ENCODE measurements at places on chromosomes 3 and 15.

DNA sequence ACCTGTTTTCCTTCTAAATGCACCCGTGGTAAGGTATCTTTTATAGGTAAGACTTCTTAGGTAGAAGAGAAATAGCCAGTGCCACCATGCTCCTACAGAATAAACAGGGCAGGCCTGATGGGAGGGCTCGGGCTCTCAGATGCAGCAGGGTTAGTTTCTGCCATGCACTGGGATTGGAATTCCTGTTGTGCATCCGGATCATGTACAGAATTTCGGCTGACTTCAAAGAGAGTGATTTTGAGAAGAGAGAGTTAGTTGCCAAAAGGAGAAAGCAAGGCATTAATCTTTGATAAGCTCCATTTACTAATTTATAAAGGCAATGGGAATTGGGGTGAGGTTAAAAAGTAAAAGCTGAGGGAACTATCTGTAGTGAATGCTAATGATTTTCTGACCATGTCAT is 211.2 kb downstream of the WDR72 start:
- no peak for DNase-seq

DNA sequence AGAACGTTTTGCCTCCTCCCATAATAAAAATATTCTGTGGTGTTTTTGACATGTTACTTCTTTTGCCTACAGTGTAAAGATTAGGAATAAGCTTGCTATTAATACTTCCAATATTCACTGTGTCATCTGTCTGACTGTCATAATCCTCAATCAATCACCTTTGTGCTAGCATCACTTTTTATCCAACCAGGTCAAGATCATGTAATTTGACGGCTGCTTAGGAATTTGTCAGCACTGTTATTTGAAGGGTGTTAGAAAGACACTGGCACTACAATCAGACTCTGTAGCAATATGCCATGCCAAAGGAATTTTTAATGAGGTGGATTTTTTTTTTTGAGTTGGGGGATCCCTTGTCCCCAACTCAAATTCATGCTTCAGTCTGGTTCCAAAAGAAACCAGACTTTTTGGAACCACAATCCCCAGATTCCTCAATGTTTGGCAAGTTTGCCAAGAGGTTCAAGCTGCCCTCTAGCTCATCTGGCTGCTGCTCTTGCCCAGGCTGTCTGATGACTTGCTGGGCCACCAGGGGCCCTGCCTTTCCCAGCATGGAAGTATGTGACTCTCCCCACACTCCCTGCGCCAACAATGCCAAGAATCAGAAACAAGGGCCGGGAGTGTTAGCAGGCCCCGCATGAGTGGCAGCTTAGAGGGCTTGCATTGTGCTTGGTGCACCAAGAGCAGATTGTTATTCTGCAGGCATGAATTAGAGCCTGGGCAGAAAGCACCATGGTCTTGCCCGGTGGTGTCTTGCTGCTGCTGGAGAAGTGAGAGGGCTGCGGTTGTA is 58.6 kb upstream of the TSC22D2 start:
- DNase-seq: no peak

DNA sequence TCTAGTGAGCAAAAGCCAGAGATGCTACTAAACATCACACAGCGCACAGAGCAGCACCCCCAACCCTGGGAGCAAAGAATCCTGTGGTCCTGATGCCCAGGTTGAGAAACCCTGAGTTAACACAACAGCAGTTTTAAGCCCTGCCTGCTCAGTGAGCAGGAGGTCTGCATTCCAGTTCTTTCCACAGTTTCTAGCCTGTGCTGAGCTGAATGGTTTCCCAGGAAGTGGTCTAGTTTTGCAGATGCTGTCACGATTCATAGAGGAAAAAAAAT is 171.1 kb upstream of the PROK2 start:
- no peak for DNase-seq

- DNase-seq: no peak
These were observed 41.3 kb downstream of the ZNF445 start for GRCh38 chr3:44436181-44436580.
